ENCODE measurements at places on chromosomes 11 and 22.

GRCh38 chr11:103811870-103812455 lies 224.5 kb upstream of the DDI1 start:
- no peak for DNase-seq

DNA sequence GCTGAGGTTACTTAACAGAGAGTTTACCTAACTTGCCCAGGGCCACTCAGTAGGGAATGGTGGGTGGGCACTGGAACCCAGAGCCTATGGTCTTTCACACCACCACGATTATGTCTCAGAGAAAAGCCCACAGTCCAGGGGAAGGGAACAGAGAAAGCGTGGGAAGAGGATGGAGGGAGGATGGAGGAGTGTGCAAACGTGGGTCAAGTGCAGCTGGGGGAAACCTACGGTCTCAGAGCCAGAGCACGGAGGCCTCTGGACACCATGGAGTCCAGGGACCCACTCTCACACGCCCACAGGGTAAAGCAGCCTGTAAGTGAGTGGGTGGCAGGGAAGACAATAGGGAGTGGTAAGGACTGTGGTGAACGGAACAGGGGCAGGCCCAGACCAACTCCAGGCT lies 47.3 kb upstream of the SLC35C1 start:
- DNase-seq, result no peak

GRCh38 chr11:122720107-122720881 lies 64.8 kb downstream of the UBASH3B start:
- peak; percentile 15 for DNase-seq

DNA sequence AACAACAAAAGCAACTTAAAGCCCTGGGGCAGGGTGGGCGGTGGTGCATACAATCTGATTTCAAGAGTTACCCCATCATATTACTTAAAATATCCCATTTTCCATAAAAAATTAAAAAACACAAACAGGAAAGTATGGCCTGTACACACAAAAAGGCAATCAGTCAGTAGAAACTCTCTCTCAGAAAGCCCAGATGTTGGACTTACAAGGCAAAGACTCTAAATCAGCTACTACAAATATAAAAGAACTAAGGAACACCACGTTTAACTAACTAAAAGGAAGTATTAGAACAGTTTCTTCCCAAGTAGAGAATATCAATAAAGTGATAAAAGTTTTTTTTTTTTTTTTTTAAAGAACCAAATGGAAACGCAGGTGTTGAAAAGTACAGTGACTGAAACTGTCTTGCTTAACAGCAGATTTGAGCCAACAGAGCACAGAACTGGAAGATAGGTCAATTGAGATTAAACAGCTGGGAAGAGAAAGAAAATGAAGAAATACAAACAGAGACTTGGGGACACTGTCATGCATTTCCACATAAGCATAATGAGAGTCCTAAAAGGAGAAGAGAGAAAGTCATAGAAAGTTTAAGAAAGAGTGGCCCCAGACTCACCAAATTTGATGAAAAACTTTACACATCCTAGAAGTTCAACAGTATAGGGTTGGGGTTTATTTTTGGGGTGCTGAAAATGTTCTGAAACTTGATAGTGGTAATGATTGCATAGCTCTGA lies 8.6 kb downstream of the SC5D start:
- no peak for DNase-seq

Data from NT2/D1 (cell line).